Fibroblast of lung (primary cell): ENCODE measurements at places on chromosomes 11 and 22.
A peak's percentile ranks its signal among the peaks of the same experiment; 100 is the strongest.

- peak; percentile 15 for DNase-seq
These were observed 78.7 kb downstream of the PIWIL3 start for GRCh38 chr22:24695561-24696511.

DNA sequence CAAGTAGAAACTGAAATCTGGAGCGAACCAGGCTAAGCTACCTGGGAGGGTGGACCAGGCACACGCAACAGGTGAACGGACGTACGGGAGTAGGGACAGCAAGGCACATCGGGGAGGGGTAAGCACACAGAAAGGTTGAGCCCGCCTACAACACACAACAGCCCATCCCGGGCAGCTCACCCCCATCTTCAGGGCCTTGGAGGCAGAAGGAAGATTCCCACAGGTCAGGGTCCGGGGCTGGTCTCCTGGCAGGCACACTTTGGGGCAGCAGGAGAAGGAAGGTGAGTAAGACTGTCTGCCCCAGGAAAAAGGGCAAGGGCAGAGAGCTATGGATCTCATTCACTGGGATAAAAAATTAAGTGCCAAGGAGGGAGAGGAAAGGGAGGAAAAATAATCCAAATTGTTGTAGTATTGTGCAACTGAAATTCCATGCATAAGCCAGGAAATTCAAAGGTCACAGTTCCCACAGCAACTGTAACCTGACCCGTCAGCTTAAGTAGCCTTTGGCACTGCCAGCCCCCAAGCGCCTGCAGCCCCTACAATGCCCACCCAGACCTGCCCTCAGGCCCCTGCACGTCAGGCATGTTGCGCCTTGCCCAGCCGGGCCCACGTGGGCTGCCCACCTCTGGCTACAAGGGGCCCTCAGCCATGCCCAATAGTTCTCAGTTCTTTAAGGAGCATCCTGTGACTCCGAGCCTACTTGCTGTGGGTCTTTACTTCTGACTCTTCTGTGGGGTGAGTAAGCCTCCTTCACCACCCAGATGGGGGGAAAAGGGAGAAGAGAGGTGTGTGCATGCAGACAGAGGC lies 51.8 kb downstream of the MICAL3 start:
- DNase-seq = peak; percentile 88

DNA sequence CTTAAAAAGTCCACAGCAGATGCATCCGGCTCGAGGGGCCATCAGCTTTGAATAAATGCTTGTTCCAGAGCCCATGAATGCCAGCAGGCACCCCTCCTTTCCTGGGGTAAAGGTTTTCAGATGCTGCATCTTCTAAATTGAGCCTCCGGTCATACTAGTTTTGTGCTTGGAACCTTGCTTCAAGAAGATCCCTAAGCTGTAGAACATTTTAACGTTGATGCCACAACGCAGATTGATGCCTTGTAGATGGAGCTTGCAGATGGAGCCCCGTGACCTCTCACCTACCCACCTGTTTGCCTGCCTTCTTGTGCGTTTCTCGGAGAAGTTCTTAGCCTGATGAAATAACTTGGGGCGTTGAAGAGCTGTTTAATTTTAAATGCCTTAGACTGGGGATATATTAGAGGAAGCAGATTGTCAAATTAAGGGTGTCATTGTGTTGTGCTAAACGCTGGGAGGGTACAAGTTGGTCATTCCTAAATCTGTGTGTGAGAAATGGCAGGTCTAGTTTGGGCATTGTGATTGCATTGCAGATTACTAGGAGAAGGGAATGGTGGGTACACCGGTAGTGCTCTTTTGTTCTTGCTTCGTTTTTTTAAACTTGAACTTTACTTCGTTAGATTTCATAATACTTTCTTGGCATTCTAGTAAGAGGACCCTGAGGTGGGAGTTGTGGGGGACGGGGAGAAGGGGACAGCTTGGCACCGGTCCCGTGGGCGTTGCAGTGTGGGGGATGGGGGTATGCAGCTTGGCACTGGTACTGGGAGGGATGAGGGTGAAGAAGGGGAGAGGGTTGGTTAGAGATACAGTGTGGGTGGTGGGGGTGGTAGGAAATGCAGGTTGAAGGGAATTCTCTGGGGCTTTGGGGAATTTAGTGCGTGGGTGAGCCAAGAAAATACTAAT lies 1.9 kb downstream of the NEAT1 start:
- DNase-seq = peak; percentile 63

DNA sequence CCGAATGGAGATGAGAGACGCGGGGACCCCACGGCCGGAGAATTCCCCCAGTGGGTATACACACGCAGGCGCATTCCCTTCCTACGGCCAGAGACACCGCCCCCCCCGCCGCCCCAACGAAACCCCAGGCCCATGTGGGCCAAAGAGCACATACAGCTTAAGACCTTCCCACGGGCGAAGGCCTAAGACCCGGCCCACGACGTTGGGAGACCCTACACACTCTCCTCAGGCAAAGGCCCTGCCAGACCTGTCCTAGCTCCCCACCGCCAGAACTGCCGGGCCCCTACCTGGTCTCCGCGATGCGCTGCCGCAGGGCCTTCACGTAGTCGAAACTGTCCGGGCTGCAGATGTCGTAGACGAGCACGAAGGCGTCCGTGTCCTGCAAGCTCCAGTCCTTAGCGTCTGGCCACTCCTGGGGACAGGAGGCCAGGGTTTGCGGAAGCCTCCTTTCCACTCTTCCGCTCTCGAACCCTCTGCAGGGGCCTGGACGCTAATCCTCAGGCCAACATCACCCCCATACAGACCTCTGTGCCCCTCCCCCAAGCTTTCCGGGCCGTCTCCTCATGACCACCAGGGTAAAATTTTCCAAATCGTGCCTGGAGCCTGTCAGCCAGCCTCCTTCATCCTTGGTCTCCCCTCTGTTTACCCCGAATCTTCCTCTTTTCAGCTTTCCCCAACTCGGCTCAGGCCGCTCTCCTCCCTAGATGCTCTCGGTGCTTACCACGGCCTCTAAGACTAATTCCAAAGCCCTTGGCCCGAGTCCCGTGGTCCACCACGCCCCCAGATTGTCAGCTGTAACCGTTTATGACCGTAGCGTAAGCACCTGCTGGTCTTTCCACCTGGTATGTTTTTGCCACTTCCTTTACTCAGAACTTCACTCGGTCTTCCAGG lies 1.7 kb downstream of the RASL10A start:
- DNase-seq = no peak

GRCh38 chr11:3007404-3008010 lies 15.4 kb upstream of the NAP1L4 start:
- DNase-seq = no peak

GRCh38 chr22:36415415-36416168 lies 27.8 kb upstream of the MYH9 start:
- no peak for DNase-seq

GRCh38 chr11:67379061-67380058 lies 6.0 kb upstream of the CLCF1 start:
- peak; percentile 70 for DNase-seq

GRCh38 chr11:3824714-3825472 lies 15.9 kb downstream of the RHOG start:
- DNase-seq = peak; percentile 14

- DNase-seq = peak; percentile 46
These were observed 3.6 kb downstream of the MYBPC3 start for GRCh38 chr11:47348859-47349258.

DNA sequence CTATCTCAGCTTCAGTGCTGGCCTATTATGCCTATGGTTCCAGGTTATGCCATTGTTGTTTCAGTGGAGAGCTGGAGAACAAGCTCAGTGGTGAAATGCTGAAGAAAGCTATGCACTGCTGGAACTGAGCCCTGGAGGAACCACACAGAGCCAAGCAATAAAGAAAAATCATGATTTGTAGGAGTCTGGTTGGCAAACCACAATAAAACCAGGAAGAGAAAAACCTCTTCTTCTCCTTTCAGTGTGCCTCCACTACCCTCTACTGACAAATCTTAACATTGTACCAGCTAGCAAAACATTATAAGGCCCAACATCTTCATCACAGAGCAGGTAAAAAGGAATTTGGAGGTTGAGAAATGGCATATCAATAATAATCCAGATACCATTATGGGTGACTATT lies 5.3 kb downstream of the OR51F2 start:
- DNase-seq = no peak

DNA sequence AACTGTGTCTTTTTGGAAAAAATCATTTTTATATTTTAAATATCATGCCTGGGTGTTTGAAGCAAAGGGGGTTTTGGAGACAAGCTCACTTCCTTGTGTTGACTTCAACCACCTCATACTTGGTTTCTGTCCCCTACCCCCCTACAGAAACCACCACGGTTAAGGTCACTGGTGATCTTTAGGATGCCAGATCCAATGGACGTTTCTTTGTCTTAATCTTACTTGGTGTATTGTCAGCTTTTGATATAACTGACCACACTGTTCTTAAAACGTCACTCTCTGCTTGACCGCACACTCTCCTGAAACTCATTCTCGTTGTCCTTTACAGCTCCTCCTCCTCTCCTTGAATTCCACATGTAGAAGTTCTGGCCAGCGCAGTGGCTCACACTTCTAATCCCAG lies 34.8 kb upstream of the SWAP70 start:
- DNase-seq = no peak

DNA sequence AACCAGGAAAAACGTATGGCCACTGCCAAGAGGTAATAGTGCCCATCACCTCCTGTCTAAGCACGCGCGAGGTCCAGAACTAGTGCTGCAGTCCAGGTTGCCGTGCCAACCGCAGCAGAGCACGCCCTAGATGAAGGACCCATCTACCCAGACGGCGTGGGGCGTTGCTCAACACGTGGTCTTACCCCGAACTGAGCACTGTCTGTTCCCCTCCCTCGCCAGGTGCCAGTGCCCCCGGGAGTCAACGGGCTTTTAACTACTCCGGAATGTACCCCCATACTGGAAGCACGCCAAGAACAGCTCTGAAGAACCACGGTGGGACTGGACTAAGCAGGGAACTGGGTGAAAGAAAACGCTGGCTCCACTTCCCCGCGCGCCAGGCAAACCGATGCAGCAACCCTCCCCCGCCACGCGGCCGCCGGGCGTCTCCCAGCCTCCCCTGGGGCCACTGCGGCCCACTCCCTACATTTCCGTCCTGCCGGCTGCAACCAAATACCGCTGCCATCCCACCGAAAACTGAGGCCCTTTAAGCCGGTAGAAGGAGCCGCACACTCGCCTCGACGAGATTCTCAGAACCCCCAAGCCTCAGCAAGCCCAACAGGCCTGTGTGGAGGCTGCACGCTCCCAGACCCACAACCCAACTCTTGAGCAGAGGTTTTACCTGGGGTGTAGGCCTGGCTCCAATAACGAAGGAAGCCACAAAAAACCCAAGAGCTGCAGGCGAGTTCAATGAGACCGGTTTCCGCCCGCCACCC lies at the start of gene HSPA8:
HSPA8 (minus strand) TSS at position 734 of the 755 bp plus-strand sequence. CDS start 812 bp downstream, outside the sequence.
- DNase-seq = peak; percentile 70

DNA sequence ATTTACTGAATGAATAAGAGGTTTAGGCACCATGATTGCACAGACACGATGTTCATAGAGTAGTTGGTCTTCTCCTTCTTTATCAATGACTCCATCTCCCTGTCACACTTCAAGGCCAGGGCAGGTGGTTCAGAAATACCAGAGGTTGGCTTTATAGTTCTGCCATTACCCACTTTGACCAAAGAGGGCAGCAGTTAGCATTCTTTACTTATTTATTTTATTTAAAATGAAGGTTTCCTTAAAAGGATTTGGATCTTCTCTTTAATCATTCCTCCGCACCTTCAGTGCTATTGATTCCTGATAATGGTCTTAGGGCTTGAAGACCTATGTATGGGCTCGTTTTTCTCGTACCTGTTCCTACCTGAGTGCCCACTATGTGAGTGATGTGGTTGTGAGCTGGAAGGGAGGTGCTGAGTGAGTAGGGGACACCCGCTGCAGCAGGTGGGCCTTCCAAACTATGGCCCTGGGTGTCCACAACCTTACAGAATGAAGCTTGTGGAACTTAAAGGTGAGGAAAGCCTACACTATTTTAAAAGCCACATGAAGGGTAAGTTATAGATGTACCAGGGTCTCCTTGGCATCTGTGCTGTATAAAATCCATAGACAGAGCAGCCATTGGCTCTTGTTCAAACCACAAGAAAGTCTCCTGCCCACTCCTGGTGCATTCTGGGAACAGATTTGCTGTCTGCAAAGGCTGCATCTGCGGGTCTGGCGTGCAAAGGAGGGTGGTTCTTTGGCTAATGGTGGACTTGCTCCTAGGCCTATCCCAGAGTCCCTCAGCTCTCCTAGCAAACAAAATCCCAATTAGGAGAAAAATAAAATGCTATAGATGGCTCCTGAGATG lies 35.0 kb downstream of the TIMP3 start:
- no peak for DNase-seq

- DNase-seq = peak; percentile 93
These were observed 858.7 kb upstream of the CHORDC1 start for GRCh38 chr11:91081440-91082043.

DNA sequence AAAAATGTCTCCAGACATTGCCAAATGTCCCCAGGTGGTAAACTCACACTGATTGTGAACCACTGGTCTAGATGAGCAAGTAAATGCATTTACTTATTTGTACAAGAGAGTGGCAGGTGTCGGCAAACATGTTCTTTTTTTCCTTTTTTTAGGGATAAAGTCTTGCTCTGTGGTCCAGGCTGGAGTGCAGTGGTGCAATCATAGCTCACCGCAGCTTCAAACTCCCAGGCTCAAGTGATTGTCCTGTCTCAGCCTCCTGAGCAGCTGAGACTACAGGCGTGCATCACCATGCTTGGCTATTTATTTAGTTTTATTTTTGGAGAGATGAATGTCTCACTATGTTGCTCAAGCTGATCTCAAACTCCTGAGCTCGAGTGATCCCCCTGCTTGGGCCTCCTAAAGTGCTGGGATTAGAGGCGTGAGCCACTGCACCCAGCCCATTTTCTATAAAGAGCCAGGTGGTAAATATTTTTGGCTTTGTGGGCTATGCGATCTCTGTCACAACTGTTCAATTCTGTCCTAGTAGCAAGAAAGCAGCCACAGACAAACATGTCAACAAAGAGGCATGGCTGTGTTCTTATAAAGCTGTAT lies 1.4 kb downstream of the VPREB1 start:
- no peak for DNase-seq

- peak; percentile 22 for DNase-seq
These were observed 15.9 kb upstream of the HYLS1 start for GRCh38 chr11:125871391-125872137.

GRCh38 chr11:94043241-94043640 lies 22.1 kb downstream of the HEPHL1 start:
- no peak for DNase-seq

DNA sequence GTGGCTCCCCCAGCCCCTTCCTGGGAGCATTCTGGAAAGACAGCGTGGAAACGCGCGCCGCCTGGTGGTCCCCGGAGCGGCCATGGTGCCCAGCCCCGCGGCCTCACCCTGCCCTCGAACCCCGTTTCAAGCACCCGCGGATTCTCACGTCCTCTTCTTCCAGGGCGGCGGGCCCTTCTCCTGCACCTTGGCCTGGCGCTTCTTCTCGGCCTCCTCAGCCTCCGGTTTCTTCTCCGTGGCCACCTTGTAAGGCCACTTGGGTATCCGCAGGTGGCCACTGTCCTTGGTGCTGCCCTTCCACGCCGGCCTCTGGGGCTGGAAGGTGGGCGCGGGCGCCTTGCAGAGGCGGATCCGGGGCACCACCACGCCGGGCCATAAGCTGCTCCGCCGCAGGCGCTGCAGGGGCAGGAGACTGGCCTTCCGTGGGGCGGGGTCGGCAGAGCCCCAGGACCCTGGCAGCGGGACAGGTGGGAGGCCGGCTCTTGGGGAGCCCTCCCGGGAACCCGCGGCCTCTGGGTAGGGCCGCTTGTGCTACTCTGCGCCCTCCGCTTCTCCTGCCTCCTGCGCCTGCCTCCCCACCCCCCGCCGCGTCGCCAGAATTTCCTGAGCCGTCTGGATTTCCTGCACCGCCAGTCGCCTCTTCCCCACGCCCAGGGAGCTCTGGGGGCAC lies 83.4 kb downstream of the TRIM51G start:
- no peak for DNase-seq

- no peak for DNase-seq
These were observed 1.5 kb upstream of the TOLLIP start for GRCh38 chr11:1310772-1311468.

GRCh38 chr11:127574478-127574877 lies 573.9 kb upstream of the KIRREL3 start:
- no peak for DNase-seq
